ENCODE measurements at places on chromosomes 7 and 10. TPM values are rescaled to one million over a fixed set of nuclear protein-coding genes. Genes with fewer than 3 reads are reported as not detected.
A peak's percentile ranks its signal among the peaks of the same experiment; 100 is the strongest.

GRCh38 chr10:99906470-99906869, 103.3 kb downstream of the DNMBP start:
- peaks cover 7% of the 10 kb centered on the region for H3K4me1 ChIP-seq
- peak overlapping the region; percentile 23 for H3K27ac ChIP-seq
- no peaks in the 10 kb centered on the region for H3K27me3 ChIP-seq
- peaks cover 35% of the 10 kb centered on the region for H3K36me3 ChIP-seq
- DNase-seq: peak; percentile 96

GRCh38 chr7:3552499-3552898, 251.4 kb downstream of the SDK1 start:
- H3K27ac ChIP-seq: no peak overlapping the region
- no peaks in the 10 kb centered on the region for H3K4me1 ChIP-seq
- no peaks in the 10 kb centered on the region for H3K27me3 ChIP-seq
- H3K36me3 ChIP-seq: no peaks in the 10 kb centered on the region

DNA sequence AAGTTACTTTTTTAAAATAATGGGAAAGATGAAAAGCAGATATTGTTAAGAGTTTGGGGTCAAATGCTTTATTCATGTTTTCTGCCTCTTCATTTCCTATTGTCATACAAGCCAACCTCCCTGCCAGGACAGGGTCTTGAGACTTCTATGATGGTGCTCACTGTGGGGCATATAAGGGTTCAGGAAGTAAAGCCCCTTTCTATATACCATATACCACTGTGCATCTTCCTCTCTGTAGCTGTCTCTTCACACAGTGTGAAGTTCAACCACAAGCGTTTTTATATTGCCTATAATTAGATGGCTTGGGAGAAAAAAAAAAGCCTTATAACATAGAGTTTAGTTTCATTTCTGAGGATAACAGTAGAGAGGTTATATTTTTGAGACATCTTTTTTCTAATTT, 389.8 kb upstream of the SORCS1 start:
- no peaks in the 10 kb centered on the region for H3K27me3 ChIP-seq
- no peak for DNase-seq
- no peaks in the 10 kb centered on the region for H3K36me3 ChIP-seq
- H3K27ac ChIP-seq: no peak overlapping the region
- no peak overlapping the region for H3K4me3 ChIP-seq

DNA sequence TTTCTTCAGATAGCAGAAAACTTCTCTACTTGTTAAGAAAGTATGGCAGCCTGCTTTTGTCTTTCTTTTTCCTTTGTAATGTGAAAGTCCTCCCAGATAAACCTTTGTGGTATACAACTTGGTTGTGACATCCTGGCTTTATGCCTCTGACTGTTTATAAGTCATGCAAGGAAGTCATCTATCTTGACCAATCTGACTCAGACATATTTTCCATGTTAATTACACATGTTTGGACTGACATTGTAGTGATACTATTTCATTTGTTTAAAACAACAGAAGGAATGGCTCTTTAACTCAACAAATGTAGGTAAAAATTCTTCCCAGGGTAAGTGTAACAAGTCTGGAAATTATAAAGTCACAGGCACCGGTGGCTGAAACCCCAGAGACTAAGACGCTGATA, 341.6 kb upstream of the MEOX2 start:
- H3K36me3 ChIP-seq: no peaks in the 10 kb centered on the region
- no peak overlapping the region for H3K4me3 ChIP-seq
- H3K4me1 ChIP-seq: peaks cover 22% of the 10 kb centered on the region
- H3K27me3 ChIP-seq: no peaks in the 10 kb centered on the region
- peak overlapping the region; percentile 80 for H3K27ac ChIP-seq
- peak; percentile 95 for DNase-seq

The ELN gene
- total RNA-seq: 2.2 TPM

The VWDE gene
- total RNA-seq: 0.18 TPM

The ELAPOR2 gene
- 1.3 TPM for total RNA-seq

The SPOCK2 gene
- total RNA-seq: not detected

All from IMR-90 (cell line).